ENCODE measurements at places on chromosomes 1 and 21. TPM values are rescaled to one million over a fixed set of nuclear protein-coding genes. Genes with fewer than 3 reads are reported as not detected.

DNA sequence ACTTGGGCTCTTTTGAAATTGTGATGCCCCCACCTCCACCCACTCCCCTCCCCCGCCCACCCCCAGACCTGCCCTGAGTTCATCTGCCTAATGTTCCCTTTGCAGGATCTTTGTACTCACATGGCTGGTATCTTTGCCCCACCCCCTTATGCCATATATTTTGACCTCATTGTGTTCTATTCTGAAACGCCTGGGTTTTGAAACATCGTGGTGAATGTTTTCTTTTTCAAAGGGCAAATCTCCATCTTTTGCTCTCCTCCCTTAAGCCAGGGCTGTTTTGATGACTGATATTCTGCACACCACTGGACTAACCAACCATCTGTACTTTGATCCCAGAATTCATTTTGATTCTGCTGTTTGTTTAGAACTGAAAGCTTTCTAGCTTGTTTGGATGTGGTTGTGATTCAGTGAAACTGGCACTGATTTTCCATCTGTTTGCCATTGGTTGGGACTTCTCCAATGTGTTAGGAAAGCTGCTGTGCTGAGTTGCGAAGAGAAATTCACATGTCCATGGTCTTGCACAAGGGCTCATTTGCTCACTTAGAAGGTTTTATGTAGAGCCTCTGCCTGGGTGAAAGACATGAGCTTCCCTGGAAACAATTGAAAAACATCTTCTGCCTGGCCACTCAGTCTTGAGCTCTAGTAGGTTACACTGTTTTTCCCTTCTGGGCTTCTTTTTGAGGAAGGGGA is 16.5 kb downstream of the SMAP2 start:
- DNase-seq: peak; percentile 66

DNA sequence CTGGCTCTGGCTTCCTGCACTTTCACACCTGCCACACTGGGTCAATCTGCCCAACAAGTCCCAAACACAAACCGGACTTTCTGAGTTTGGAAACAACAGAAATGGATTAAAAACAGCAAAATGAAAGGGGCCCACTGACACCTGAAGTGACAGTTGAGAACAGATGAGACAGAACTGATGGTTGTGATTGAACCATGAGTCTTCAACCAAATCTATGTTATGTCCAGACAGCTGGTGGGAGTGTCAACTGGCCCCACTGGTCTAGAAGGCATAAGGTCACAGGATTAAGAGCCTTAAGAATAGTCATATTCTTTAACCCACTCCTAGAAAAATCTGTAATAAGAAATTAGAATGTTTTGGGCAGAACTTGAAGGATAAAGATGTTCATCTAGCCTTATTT is 13.0 kb upstream of the ATP13A2 start:
- DNase-seq: no peak

The SPRR2B gene
- not detected for polyA plus RNA-seq

GRCh38 chr1:119984771-119985170 is 84.7 kb downstream of the NOTCH2 start:
- no peak for DNase-seq

The FBXO2 gene
- polyA plus RNA-seq: 128 TPM

GRCh38 chr1:183081402-183082120 is 58.3 kb downstream of the LAMC1 start:
- no peak for DNase-seq

GRCh38 chr1:157173900-157174410 is 35.8 kb upstream of the ETV3 start:
- no peak for DNase-seq

The TRPM2 gene
- polyA plus RNA-seq: 0.89 TPM

The NBPF6 gene
- not detected for polyA plus RNA-seq

DNA sequence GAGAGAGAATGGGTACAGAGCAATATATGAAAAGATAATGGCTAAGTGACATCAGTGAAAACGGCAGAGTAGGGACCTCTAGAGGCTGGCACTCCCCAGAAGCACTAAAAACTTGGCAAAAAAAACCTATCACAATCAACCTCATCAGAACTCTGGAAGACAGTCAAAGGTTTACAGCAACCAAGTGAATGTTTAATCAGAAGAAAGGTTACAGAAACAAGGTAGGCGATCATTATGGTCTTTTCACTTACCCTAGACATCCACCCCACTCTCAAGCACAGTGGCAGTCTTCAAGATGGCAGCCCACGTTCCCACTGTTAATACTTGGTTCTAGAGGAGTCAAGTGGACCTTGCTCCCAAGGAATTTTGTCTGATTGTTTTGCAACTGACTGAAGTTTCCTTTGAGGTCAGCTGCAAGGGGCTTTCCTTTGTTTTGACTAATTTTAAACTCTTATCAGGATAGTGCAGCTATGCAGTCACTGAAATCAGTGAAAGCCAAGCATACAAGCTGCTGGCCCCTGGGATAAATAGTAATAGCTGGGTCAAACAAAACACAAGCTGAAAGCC is 7.2 kb downstream of the KIFAP3 start:
- peak; percentile 9 for DNase-seq

The NHLH1 gene
- polyA plus RNA-seq: 0.54 TPM

The TRNP1 gene
- polyA plus RNA-seq: 12.7 TPM

- peak; percentile 65 for DNase-seq
Observed at GRCh38 chr1:28928314-28928941, 14.1 kb downstream of the EPB41 start.

GRCh38 chr1:14321422-14321821 is 277.1 kb upstream of the KAZN start:
- no peak for DNase-seq

The FAM151A gene
- polyA plus RNA-seq: 1.5 TPM

DNA sequence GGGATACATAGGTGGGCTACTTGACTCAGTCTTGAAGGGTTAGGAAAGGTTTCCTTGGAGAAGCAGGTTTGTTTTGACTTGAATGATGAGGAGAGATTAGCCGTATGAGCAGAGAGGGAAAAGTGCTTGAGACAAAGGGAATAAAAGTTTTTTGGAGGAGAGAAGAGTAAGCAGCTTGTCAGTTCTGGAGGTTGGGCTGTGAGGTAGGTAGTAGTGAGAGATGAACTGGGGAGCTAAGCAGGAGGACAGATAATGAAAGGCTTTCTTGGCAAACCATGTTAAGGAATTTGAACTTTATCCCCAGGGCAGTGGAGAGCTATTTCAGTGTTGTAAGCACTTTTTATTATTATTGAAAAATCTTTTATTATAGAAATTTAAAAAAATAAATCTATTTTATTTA is 3.6 kb downstream of the OSBPL9 start:
- peak; percentile 39 for DNase-seq

The SELP gene
- polyA plus RNA-seq: not detected

DNA sequence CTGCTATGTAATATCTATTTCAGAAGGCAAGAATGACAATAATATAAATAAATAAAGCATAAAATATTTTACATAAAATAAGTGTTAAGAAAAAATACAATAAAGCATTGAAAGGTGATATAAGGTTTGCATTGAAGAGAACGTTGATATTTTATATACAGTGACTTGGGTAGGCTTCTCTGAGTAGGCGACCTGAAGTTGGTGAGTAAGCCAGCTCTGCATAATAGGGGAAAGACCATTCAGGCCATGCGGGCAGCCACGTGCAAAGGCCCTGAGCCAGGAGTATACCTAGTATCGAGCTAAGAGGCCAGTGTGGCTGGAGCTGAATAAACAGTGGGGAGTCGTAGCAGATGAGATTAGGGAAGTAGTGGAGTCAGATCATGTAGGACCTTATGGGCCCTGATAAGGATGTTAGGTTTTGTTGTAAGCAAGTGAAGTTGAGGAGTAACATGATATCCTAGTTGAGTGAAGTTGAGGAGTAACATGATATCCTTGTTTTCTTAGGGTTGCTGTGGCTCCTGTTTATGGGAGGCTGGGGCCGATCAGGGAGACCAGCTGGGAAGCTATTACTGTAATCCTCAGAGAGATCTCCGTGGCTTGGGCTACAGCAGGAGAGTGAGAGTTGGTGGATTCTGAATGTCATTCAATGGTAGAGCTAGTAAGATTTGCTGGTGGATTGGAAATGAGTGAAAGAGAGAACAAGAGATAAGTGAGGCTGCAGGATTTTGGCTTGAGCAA is 22.0 kb downstream of the KCNK1 start:
- DNase-seq: no peak

DNA sequence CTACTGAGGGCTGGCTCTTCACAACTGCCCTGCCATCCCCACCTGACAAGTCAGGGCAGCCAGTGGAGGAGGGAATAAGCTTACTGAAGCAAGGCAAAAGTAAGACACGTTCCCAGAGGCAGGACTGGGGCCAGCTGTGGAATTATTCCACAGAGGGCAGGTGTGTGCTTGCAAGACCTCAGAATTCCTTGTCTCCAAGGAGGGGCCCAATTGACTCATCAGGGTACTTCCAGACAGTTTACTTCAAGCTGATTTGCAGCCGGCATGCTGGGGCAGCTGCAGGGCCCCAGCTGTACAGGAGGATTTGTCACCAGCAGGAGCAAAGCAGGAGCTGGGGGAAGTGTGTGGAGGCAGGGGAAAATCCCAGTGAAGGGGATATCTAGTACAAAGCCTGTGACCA is 167.5 kb upstream of the CAMK1G start:
- DNase-seq: no peak

DNA sequence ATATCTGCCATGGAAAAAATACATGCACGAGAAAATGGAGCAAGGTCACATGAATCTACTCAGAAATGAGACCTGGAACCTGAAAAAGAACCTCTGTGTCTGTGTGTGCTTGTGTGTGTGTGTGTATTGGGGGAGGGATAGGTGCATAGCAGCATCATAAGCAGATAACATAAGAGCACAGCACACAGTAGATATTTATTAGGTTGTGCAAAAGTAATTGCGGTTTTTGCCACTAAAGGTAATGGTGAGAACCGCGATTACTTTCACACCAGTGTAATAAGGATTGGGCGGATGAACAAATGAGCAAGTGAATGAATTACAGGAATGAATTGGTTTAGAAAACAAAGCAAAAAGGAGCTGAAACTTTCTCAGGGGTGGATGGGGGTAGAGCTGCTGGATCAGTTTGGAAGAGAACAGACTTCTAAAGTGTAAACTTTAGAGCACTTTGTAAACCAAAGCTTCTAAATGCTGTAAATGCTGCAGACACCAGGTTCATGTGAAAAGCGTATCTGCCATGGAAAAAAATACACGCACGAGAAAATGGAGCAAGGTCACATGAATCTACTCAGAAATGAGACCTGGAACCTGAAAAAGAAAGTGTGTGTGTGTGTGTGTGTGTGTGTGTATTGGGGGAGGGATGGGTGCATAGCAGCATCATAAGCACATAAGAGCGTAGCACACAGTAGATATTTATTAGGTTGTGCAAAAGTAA is 156.9 kb downstream of the TOMM20 start:
- DNase-seq: no peak

DNA sequence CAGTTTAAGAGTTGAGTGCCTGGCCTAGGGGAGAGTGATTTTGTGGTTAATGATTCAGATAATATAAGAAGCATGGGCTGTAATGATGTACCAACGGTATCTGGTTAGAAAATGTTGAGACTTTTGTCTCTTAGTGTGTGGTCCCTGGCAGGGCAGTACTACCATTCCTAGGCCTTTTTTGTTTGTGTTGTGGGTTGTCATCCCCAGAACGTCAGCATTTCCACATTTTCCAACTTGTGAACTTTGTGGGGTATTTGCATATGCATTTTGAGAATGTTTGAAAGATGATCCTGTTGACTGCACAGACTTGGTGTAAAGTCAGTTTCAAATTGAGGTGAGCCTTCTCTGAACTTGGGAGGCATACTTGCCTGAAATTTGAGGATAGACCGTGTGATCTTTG is 11.4 kb downstream of the NEK7 start:
- DNase-seq: no peak

The MFAP2 gene
- 2.4 TPM for polyA plus RNA-seq

- peak; percentile 16 for DNase-seq
Observed at GRCh38 chr1:166920561-166921475, 44.8 kb upstream of the TADA1 start.

DNA sequence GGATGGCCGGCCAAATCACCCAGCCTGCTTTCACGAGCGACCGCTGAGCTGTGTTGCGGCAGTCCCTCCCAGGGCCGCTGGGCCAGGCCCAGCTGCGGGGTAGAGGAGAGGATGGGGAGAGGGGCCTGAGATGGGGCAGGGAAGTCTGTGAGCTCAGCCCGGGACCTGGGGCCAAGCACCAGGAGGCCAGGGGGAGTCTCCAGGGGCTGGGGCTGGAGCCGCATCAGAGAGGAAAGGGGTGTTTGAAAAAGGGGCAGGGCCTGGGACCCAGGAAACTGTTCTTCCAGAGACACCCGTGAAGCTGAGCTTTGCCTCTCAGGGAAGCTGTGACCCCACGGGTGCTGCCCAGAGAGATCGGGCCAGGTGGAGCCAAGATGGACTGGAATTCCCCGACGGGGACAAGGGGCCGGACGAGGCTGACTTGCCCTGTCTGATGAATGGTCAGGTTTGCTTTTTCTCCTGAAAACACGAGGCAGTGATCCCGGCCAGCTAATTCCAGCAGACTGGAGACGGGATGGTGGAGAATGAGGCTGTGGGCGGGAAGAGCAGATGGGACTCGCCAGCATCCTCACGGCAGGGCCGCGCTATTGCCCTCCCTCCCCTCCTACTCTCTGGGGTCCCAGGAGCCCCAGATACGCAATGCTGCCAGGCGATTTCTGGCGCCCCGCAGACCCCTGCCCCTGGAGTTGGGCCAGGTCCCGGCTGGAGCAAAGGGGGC is 40.3 kb upstream of the COL18A1 start:
- DNase-seq: no peak

DNA sequence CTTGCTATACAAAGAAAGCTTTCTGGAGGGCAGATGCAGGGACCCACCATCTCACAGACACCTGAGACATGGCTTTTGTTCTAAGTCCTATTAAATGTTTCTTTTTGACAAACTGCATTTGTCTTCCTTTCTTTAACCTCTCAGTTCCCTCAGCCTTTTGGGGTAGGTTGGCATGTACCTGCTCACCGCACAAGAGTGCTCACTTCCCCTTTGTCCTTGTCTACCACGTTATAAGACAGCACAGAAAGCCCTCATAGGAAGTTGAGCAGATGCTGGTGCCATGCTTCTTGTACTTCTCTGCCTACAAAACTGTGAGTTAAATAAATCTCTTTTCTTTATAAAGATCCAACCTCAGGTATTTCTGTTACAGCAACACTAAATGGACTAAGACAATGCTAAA is 31.9 kb upstream of the RGS21 start:
- no peak for DNase-seq

The ACTL8 gene
- not detected for polyA plus RNA-seq

- DNase-seq: no peak
Observed at GRCh38 chr1:38004284-38005108, 818 bp downstream of the FHL3 start.

DNA sequence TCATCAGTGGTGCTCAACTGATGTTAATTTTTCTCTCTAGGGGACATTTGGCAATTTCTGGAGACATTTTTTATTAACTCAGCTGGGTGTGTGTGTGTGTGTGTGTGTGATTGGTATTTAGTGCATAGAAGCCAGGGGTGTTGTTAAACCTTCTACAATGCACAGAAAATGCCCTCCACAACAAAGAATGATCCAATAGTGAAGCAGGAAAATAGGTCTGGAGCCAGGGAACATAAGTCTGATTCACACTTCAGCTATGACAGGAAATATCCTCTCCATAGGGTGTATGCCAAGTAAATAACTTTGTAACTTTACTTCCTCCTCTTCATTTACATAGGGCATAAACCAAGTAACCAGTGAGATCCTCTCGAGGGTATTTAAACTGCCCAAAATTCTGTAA is 25.1 kb upstream of the TMEM61 start:
- no peak for DNase-seq

The ANKRD45 gene
- not detected for polyA plus RNA-seq

GRCh38 chr1:192831706-192832355 is 23.0 kb downstream of the RGS2 start:
- no peak for DNase-seq

The AMPD2 gene
- polyA plus RNA-seq: 38.3 TPM

The FAM110D gene
- 0.54 TPM for polyA plus RNA-seq
